ENCODE measurements at places on chromosomes 2 and 18.

DNA sequence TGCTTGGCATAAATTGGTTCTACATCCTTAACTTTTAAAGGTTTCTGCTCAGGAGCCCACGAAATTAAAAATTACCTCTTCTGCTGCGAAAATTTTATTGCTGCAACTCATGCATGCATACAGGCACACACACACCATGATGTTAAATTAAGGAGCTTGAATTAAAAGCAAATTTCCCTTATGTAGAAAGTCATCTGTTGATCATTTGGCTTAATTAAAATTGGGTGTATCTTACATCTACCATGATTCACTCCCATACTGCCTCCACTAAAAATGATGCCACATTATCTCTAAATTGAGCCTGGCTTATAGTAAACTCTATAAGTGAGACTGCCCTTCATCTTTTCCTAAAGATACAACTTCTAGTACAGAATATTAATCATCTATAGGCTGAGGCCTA, 145.4 kb downstream of the NCK2 start:
- no peak for DNase-seq

- no peak for DNase-seq
These were observed 11.6 kb upstream of the DYNC2LI1 start for GRCh38 chr2:43762286-43762685.

DNA sequence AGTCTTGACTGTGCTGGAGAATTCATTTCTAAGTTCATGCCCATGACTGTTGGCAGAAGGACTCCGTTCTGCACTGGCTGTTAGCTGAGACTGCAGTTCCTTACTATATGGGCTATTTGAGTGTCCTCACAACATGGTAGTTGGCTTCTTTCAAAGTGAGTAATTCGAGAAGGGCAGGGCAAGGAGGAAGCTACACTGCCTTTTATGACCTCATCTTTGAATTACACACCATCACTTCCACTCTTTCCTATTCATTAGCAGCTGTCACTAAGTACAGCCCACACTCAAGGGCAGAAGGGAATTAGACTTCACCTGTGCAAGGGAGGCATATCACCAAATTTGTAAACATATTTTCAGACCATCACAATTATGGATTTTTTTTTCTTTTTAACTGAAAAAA, 55.9 kb upstream of the EPAS1 start:
- DNase-seq: no peak

DNA sequence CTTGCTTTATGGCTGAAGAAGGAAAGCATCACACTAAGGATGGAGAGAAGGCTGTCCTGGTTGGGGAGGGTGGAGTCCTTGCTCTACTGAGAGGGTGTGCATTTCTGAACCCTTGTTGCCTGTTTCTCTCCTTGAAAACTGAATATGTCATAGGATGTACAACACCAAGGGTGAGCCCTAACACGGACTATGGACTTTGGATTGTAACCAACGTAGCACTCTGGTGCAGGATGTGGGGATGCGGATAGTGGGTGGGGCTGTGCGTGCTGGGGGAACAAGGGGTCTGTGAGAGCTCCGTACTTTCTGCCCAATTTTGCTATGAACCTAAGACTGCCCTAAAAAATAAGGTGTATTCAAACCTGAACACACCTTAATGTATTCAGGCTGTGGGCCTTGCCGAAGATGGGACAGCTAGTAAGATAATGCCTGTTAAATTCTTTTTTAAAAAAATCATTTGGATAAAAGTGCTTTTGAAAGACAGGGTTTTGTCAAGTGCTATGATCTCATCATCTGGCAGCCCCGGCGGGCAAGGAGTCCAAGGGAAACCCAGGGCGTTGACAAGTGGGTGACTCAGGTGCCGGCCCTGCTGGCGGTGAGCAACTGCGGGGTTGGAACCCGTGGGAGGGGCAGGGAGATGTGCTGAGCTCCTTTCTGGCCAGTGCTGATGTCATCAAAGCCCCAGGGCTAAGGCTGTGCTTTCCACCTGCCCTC, 54.0 kb downstream of the GATA6 start:
- DNase-seq: no peak

DNA sequence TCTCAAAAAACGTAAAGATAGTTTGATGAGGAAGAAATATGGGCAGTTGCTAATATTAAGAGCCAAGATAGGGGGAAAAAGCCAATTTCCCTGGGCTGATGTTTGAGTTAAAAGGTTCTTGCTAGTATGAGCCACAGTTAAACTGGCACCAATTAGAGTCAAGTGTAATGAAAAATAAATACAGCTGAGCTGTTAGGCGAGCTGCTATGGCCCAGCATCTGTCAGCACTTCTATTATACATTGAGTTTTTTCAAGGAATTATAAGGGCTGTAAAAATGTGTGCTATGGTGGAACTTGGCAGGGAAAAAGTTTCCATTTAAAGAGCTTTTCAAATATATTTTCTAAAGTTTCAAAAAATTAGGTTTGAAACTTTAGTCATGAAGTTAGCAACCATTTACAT, 279.6 kb downstream of the CYRIA start:
- no peak for DNase-seq

GRCh38 chr2:109128048-109128615, 873 bp upstream of the SH3RF3 start:
- peak; percentile 72 for DNase-seq

- DNase-seq: no peak
These were observed 39.5 kb upstream of the ATP6V1B1 start for GRCh38 chr2:70895998-70896764.

- no peak for DNase-seq
These were observed 75.6 kb upstream of the EFEMP1 start for GRCh38 chr2:55999231-55999630.

GRCh38 chr2:98519851-98520250, 75.2 kb downstream of the INPP4A start:
- DNase-seq: no peak

DNA sequence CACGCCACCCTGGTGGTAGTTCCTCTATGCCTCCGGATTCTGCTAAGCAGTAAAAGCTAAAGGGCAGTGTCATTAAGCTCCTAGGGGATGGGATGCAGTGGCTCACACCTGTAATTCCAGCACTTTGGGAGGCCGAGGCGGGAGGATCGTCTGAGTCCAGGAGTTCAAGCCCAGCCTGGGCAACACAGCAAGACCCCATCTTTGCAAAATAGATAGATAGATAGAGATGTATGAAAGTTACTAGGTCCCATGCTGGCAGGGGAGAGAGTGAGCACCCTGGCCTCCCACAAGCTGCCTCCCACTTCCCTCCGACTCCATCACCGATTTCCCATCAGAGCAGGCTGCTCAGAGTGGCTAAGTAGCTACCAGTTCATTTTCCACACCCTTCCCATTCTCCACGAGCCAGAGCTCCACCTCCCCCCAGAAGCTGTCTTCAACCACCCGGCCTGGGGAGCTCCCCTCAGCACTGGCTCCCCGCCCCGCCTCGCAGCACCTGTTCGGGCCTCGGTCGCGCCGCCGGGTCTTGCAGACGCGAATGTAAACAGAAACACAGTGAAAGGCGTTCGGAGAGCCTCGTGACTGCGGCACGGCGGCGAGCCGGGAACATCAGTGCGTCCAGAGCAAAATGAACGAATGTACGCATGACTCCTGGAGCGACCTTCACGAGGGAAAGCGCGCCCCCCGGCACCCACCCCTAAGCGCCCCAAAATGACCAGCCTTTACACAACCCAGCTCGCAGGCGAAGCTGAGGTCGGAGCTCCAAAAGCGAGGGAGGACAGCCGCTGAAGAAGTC, 598 bp upstream of the CEP68 start:
- no peak for DNase-seq

DNA sequence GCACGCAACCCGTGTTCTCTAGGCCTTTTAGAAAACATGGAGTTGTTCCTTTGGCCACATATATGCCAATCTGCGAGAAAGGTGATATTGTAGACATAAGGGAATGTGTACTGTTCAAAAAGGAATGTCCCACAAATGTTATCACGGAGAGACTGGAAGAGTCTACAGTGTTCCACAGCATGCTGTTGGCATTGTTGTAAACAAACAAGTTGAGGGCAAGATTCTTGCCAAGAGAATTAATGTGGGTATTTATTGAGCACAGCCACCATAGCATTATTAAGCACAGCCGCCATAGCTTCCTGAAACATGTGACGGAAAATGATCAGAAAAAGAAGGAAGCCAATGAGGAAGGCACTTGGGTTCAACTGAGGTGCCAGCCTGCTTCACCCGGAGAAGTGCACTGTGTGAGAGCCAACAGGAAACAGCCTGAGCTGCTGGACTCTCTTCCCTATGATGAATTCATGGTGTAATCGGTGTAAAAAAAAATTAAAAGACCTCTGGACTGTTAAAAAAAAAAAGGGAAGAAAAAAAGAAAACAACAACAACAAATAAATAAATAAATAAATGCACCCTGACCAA, 29.0 kb upstream of the REL start:
- no peak for DNase-seq

GRCh38 chr2:181404472-181404871, 52.7 kb upstream of the ITGA4 start:
- no peak for DNase-seq

DNA sequence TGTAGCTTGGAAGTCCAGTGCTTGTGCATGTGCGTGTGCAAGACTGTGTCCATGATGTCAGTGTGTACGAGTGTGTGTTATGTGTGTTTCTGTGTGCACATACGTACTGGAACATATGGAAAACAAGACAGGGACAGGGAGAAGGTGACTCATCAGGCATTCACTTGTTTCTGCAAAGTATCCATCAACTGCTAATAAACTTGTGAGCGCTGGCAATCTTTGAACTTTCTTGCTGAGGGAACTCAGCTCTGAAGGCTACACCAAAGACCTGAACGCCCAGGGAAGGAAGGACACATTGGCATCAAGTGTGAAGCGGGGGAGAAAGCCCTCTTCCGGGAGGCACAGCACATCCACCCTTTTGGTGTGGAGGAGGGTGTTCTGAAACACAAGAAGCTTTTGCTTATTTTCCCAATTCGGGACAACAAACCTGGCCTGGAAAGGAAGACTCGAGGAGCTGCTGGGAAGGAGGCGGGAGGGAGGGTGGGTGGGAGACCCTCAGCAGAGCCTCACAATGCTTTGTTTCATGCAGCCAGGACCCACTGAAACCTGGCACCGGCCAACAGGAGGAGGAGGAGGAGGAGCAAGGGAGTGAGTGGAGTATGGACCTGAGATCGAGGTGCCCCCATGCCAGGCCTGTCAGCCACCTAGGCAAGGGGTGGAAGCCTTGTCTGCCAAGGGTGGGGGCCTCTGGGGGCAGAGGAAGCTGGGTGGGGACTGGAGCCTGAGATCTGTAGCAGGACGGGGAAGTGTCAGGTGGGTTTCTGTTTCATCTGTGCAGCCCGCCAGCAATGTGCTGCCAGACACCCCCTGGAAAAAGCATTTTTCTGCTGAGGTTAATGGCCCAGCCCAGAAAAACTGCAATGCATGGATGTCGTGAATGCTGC, 26.8 kb downstream of the SMAD7 start:
- no peak for DNase-seq

GRCh38 chr2:37323781-37324535, 675 bp downstream of the PRKD3 start:
- DNase-seq: peak; percentile 47

- no peak for DNase-seq
These were observed 231.9 kb upstream of the MGAT5 start for GRCh38 chr2:134021830-134022524.

DNA sequence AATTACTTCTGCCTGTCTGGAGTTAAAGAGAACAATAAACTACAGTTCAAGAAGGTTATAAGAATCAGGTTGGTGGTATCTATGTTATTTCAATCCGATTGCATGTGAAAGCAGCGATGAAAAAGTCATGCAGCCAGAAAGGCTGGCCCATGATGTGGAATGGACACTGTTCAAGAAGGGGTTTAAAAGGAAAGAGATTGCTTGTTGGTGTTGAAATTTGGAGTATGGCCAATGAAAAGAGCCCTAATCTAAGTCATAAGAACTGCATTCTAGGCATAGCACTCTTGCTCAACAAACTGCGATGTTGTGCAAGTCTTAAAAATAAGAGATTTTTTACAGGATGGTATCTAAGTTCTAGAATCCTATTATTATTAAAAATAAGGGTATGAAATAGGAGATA, 61.3 kb downstream of the EFEMP1 start:
- DNase-seq: no peak

DNA sequence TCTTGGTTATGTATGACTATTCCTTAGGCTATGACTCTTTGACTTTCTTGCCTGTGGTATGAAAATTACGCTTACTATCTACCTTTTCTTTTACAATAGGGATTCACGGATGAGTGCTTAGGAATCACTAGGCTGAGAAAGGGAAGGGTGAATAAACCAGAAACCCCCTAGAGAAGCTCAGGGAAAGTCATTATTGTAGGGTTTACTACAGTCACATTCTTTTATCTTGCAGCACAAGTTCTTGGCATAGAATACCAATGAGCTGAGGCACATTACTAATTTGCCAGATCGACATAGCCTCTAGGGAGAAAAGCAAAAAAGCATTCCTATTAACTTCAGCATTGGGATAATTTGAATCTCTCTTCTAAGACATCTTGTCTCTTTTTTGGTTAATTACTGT, 103.3 kb downstream of the ST6GAL2 start:
- no peak for DNase-seq

GRCh38 chr2:109450574-109451273, 163.0 kb downstream of the SEPTIN10 start:
- DNase-seq: no peak

GRCh38 chr18:79318142-79318673, 77.5 kb upstream of the NFATC1 start:
- no peak for DNase-seq

- DNase-seq: no peak
These were observed 917.6 kb upstream of the ACVR2A start for GRCh38 chr2:146927080-146927711.

DNA sequence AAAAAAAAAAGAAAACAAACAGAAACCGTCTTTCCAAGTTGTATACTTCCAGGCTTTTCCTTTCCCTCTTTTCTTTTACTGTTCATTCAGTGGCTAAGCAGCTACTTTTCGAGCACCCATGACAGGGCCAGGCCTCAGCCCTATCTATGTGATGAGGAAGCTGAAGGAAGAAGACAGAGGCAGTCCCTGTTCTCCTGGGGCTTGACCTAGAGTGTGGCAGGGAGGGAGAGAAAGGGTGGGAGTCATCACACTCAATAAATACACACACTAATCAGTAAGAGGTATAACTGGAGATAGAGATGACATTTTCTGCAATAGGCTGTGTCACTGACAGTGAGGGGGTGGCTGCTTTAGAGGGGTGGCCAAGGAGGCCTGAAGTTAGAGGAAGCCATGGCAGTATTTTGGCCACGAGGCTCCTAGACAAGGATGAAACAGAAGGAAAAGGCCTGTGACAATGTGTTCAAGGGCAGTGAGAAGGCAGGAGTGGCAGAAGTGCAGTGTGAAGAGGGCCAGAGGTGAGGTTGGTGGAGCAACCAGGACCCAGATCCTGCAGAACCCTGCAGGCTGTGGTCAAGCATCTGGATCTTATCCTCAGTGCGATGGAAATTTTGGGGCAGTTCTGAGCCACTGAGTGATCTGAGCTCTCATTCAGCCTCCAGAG, 131.8 kb upstream of the TTC39C start:
- DNase-seq: no peak

GRCh38 chr2:12321886-12322285, 394.9 kb upstream of the TRIB2 start:
- DNase-seq: no peak

All from activated naive CD4-positive, alpha-beta T cell treated with anti-CD3 and anti-CD28 coated beads, Interleukin-2, amount 10 ng/mL, durations not matched to agents 7 days and 5 days (primary cell).